SJCRH30 (cell line): ENCODE measurements at places on chromosomes 6 and 20.

DNA sequence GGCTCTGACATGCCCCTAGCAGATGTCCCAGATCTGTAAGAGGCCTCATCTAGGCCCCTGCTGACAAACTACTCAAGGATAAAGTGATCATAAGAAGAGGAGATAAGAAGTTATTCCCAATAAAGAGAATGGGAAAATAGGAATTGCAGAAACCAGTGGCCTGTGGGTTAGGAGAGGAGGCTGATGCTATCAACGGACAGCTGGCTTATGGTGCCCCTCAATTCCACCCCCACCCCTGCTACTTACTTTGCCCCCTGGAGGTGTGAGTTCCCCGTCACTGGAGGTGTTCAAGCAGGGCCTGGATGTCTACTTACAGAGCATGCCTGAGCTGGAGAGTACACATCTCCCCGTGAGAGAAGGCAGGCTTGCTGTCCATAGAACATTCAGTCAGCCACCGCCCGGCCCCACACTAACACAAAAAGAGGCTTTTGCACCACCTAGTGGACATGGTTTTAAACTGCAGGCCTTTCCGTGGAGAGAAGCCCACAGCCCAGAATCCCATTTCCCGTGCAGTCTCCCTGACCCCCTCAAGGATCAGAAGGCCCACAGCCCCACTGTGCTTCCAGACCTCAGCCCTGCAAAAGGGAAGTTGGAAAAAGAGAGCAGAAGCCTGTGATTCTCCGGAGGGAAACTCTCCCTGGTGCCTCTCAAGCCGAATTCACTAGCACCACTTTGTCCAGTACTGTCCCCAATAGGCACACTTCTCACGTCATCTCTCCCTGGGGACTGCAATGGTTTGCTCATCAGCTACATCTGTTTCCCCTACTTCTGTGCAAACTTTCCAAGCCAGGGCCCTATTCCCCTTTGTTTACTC lies 23.8 kb upstream of the BNIP5 start:
- peak; percentile 79 for DNase-seq

- DNase-seq, result no peak
Observed at GRCh38 chr6:57127763-57128162, 37.8 kb downstream of the ZNF451 start.

GRCh38 chr6:5956939-5957338 lies 49.8 kb downstream of the NRN1 start:
- peak; percentile 27 for DNase-seq

DNA sequence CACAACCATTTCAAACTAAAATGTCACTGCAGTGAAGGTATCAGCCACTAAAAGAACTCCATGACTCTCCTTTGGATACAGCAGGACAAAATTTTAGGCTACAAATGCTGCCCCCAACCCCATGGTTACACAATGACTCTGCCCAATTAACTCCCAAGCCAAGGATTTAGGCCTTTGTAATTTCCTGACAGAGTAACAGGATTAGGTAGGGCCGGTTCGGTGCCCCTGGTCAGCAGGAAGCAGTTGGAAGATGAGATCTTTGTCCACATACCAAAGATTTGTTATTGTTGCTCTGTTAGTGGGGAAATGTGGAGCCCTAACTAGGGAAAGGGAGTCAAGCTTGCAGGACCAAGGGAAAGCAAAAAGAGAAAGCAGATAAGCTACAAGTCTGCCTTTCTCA lies 26.7 kb upstream of the RIPK1 start:
- DNase-seq, result no peak

DNA sequence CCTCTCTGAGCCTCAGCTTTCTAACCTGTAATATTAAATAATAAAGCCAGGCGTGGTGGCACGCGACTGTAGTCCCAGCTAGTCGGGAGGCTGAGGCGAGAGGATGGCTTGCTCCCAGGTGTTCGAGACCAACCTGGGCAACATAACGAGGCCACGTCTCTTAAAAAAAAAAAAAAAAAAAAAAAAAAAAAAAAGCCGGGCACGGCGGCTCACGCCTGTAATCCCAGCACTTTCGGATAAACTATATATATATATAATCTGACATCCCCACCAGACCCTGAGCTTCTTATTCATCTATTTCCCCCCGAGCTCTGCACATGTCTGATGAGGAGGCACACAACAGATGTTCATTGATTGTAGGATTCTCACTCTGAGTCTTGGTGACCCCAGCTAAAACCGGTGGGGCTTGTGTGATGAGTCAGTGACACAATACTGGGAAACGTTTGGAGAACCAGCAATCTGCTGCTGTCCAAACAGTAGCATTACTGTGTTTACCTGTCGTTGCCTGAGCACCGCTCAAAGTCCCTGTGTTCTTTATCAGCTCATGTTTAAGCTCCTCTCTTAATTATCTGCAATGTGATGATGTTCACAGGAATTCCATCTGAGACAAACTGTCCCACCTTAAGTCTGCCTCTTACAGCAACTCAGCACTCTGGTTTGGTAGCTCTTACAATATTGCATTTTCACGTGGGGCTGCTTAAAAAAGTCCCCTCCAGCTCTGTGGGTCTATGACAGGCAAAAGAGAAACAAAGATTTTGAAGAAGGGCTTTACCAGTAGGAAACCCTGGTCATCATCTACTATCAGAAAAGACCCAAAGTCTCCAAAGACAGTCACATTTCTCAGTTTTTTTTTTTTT lies 1.0 kb upstream of the SPATA2 start:
- no peak for DNase-seq

DNA sequence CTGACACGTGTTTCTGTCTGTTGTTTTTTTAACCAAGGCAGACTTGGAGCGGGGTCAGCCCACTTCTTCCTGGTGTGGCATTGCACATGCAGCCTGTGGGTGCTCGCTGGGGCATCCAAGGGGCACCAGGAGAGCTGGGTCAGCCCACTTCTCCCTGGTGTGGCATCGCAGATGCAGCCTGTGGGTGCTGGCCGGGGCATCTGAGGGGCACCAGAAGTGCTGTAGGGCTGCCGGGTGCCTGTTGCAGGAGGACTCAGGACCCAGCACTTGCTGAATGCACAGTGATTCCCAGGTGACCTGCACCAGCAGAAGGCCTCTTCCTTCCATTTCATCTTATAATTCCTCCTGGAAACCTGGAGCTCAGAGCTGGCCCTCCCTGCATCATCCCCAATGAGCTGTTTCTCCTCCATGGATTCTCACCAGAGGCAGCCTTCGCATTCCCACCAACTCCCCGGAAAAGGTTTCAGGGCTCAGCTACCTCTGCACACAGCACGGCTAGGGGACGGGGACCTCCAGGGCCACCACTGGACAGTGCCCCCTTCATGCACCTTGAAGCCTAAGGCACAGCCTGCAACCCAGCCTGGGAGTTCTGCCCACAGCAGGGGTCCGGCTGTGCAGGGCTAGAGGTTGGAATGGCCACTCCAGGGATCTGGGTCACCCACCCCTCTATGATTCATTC lies 218.8 kb downstream of the TAF4 start:
- DNase-seq, result no peak

- DNase-seq, result no peak
Observed at GRCh38 chr20:15811951-15812350, 761.3 kb downstream of the KIF16B start.

DNA sequence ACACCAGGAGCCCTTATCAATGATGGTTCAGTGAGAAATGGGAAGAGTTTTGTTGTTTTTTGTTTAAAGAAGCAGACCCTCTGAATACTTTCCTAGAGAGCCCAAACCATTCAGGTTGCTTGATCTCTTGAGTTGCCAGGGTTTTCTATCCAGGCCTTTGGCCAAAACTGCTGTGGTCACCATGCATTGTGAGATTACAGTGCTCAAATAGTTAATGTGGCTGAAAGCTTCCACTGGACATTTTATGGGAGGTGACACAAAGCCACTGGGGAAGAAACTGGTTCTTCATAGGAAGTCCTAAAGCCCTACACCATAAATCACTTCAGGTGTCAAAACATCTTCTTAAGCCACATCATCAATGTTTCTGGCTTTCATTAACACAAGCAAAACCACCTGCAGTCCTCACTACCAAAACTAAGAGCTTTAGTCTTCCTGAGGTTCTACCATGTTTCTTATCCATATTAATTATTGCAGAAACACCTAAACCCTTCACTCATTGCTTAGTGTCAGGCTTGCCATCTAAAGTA lies 101.6 kb downstream of the IBTK start:
- no peak for DNase-seq

DNA sequence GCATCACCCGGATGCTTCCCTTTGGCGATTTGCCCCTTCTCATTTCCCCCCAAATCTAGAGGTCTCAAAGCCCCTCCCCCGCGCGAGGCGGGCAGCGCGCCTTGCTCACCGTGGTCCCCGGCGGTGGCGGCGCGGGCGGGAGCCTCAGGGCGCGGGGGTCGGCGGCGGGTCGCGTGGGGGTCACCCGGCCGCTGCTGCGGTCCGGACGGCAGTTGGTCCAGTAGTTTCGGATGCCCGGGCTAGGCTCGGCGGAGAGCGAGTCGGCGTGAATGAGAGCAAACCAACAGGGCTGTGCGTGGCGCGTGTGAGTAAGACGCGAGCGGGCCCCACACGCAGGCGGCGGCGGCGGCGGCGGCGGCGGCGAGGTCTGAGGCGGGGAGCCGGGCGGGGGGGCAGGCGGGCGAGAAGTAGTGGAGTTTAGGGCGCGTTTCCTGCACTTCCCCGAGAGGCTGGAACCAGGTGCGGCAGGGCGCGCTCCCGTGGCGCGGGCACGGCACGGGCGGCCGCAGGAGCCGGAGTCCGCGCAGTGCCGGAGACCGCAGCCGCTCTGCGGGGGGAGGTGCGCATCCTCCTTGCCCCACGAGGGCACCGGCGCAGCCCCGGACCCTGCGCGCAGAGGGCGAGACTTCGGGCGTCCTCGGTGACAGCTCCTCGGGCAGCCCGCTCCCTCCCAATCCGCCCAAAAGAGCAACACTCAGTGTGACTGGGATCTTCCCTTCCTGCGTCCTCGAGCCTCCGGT lies 567 bp downstream of the HS3ST5 start:
- peak; percentile 45 for DNase-seq

DNA sequence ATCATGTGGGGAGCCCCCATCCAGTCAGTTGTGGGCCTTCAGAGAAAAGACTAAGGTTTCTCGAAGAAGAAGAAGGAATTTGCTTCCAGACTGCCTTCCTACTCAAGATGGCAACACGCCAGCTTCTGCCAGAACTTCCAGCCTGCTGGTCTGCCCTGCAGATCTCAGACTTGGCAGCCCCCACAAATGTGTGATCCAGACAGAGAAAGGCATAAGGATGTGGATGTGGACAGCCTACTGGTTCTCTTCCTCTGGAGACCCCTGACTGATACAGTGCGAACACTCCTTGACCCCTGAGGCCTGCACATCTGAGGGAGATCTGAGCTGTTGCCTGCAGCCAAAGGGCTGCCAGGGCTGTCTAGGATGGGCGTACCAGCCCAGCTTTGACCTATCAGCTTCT lies 8.6 kb downstream of the GABRR1 start:
- no peak for DNase-seq

DNA sequence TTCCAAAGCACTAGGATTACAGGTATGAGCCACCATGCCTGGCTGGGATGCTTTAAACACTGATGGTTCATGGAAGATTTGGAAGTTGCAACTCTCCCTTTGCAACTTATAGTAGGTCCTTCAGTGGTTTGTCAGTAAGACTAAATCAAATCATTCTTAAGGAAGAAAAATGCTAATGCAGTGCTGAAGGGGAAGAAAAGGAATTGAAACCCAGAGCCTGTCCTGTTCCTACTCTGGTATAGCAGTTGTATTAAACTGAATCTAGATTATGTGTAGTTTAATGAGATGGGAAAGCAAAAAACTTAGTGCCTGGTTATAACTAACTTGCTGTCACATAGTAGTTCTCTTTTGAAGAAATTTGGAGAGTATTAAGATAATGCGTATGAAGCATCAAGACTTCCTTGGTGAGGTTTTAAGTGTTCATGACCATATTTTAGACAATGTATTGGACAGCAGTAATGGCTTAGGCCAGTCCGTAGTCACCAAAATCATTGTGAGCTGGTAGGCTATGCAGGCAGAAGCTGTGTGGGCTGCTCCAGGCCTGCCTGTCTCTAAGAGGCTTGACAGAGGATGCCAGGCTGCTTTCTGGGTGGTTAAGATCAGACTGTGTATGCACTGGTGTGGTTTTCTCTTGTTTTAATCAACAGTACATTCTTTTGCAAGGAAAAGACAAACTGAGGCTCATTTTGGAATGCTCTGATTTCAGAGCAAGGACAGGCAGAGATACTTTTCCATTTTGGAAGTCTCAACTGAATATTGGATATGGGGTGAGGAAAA lies 14.0 kb downstream of the PAQR8 start:
- DNase-seq, result no peak

- DNase-seq, result no peak
Observed at GRCh38 chr6:75800133-75800532, 51.1 kb downstream of the MYO6 start.

- no peak for DNase-seq
Observed at GRCh38 chr6:41722969-41723529, 12.4 kb downstream of the TFEB start.

DNA sequence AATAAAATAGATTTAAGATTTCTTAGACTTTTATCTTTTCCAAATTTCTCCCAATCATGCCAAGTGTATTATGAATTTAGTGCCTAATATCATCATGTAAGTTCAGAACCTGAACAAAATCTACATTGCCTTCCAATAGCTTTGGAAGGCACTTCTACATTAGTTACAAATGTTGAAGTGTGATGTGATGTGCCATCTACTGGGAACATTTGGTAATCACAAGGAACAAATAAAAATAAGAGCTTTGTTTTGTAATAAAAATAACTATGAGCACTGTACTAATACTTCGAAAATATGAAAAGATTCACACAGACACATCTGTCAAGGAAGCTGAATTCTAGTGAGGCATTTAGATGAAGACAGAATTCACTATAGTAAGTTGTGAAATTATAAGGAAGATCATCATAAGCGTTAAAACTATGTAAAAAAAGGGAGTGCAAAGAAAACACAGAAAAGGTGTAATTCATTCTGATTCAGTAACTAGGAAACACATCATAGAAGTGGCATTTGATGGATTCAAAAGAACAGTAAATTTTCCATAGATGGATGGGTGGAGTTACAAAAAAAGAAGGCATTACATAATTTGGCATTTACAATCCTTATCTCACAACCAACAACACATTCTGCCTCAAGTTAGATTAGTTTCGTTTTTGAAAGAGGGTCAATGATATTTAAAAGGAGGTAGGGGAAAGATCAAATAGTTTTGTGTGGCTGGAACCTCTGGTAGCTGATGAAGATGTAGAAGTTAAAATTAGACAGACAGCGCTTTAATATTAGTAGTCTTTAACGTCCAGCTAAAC lies 161.0 kb downstream of the ASCC3 start:
- DNase-seq, result no peak

DNA sequence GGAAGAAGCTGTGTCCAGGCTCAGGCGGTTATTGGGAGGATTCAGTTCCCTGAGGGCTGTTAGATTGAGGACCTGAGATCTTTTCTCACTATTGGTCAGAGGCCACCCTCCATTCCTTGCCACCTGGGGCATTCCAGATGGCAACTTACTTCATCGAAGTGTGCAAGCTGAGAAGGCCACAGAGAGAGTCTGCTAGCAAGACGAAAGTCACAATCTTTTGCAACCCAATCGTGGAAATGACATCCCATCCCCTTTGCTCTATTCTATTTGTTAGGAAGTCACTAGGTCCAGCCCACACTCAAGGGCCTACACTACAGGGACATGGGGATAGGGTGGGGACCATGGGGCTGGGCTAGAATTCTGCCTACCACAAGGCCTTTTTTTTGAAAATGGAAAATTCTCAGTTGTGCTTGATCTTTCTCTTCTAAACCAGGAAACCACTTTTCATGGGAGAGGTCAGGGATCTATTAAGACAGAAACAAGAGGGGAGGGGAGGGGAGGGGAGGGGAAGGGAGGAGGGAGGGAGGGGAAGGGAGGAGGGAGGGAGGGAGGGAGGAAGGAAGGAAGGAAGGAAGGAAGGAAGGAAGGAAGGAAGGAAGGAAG lies 217.2 kb downstream of the BCAS1 start:
- DNase-seq, result no peak

- no peak for DNase-seq
Observed at GRCh38 chr20:63893999-63894357, 948 bp upstream of the DNAJC5 start.

- no peak for DNase-seq
Observed at GRCh38 chr20:19868441-19868840, 110.4 kb downstream of the RIN2 start.
